ENCODE measurements at places on chromosomes 12 and 14.

DNA sequence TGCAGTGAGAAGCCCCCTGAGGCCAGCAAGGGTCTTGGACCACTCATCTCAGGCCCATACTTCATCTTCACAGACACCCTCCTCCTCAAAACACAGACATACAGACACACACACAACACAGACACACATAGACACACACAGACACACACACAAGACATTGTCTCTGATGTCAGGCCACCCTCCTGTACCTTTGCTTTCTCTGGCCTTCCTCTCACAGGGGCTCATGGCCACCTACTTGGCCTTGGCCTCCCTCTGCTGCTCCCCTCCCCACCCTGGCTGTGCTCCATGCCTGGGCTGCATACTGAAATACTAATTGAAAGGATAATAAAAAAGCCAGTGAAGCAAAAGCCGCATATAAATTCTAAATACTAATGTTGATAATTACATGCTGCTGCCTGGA is 1.6 kb upstream of the SYNDIG1L start:
- no peak for DNase-seq

GRCh38 chr12:64494998-64495729 is 43.2 kb downstream of the TBK1 start:
- no peak for DNase-seq

- no peak for DNase-seq
These were observed 784.6 kb downstream of the TMTC2 start for GRCh38 chr12:83471341-83471740.

DNA sequence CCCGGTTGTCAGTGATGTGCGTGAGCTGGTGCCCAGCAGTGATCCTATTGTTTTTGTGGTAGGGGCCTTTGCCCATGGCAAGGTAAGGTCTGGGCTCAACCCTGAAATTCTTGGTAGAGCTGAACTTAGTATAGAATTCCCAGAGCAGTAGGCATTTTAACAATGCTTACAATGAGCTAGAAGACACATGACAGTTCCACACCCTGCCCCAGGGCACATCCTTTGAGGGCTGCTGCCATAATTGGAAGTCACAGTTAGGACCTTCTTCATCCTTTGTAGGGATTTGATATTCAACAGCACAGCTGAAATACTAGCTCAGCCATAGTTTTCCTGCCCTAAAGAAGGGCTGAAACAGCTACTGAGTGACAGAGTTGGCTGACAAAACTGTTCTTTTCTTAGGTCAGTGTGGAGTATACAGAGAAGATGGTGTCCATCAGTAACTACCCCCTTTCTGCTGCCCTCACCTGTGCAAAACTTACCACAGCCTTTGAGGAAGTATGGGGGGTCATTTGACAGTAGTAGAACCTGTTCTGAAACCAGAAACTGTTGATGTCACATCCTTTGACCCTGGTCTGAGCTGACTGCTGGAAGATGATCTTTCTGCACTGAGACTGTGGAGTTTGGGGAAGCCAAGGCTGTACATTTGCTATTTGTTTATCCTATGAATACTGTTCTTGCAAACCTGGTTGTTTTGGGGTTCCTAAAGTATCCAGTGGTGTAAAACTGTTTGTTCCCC is 4.8 kb downstream of the EMG1 start:
- DNase-seq: no peak

DNA sequence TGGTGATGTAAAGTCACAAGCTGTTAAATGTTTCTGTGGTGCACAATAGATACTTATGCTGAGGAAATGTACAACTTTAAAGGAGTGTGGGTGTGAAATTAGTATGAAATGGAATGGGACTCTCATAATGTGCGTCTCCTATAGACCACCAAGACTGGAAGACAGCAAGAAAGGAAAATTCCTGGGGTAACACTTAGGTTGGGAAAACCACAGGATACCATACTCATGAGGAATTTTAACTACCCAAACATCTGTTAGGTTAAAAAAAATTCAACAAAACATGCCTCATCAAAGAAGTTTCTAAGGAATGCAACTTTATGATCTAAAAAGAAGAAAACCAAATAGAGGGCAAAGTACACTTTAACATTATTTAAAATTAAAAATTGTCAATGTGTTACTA is 113.7 kb upstream of the MYF6 start:
- DNase-seq: no peak

- DNase-seq: no peak
These were observed 16.9 kb upstream of the SLC6A15 start for GRCh38 chr12:84929501-84929900.
